ENCODE measurements at places on chromosomes 4 and X. TPM values are rescaled to one million over a fixed set of nuclear protein-coding genes. Genes with fewer than 3 reads are reported as not detected.

IL3RA gene
- total RNA-seq = 15.5 TPM

GRCh38 chrX:26613956-26614355 lies 398.0 kb downstream of the MAGEB5 start:
- no peak for DNase-seq

GRCh38 chr4:112185740-112186670 lies 40.8 kb downstream of the FAM241A start:
- DNase-seq = no peak

LONRF3 gene
- total RNA-seq = 15.7 TPM

BEX2 gene
- 0.79 TPM for total RNA-seq

DNA sequence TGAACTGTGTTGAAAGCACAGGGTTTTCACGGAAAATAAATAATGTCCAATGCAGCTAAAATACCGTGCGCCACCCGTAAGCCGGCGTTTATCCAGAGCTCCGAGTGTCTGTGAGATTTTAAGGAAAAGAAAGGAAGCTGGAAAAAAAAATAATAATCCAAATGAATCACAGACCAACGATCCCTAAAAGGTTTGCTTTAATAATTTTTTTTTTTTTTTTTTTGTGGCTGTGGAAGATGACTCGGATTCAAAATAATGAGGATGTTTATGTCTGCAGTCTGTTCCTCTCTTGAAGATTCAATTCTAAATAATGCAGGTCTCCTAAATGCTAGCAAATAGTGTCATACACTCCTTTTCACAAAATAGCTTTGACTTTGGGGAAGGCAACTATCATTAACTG lies 84.6 kb upstream of the PPP2R3B start:
- DNase-seq = no peak

DNA sequence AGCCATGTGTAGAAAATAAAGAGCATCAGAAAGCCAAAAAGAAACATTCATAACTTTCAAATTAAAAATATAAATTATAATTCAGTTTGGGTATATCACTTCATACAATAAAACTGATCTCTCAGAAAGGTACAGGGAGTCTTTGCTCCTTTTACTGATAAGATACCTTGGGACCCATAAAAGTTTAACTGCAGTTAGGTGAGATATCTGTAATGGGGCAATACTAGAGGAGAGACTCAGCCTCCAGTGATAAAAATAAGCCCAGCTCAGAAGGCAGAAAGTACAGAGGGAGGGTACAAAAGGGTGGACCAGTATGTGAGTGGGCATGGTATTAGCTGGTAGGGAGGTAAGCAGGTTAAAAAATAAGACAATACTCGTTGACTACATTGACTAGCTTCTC lies 180.9 kb upstream of the AGTR2 start:
- DNase-seq = no peak

GRCh38 chrX:16394290-16394689 lies 227.0 kb downstream of the MAGEB17 start:
- DNase-seq = peak; percentile 9

- no peak for DNase-seq
Observed at GRCh38 chr4:135227842-135228241, 1026.3 kb upstream of the PABPC4L start.

KDR gene
- total RNA-seq = 177 TPM

BTC gene
- total RNA-seq = not detected

RASL11B gene
- not detected for total RNA-seq

DNA sequence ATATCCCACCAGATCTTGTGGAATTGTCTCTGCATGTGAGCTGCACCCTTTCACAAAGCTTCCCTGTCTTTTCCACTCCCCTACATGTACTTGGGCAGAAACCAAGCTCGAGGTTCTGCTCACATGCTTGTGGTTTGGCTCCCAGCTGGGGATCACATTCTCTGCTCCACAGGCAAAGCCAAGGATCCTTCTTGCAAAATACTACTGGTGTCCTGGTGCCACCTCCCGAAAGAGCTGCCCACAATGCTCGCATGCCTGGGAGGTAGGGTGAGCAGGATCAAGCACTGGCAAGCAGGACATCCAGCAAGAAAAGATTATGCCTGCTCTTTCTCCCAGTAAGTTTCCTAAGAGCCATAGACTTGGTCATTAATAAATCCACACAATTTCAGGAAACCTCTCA lies 45.1 kb upstream of the PPARGC1A start:
- no peak for DNase-seq

DNA sequence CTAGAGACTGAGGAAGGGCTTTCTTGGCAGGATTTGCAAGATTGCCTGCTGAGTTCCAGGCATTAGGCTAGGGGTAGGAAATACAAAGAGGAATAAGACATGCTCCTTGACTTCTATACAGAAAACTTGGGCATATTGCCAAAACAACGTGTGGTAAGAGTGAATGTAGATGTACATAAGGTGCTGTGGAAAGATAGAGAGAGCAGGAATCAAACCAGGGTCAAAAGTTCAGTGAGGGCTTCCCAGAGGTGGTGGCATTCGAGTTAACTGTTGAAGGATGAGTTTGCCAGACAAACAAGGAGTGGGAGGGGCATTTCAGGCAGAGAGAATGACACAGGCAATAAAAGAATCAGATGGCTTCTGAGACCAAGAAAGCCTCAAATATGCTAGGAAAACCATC lies 187.9 kb downstream of the KDR start:
- DNase-seq = peak; percentile 23

GRCh38 chr4:143394739-143395453 lies 58.2 kb downstream of the GAB1 start:
- no peak for DNase-seq

DNA sequence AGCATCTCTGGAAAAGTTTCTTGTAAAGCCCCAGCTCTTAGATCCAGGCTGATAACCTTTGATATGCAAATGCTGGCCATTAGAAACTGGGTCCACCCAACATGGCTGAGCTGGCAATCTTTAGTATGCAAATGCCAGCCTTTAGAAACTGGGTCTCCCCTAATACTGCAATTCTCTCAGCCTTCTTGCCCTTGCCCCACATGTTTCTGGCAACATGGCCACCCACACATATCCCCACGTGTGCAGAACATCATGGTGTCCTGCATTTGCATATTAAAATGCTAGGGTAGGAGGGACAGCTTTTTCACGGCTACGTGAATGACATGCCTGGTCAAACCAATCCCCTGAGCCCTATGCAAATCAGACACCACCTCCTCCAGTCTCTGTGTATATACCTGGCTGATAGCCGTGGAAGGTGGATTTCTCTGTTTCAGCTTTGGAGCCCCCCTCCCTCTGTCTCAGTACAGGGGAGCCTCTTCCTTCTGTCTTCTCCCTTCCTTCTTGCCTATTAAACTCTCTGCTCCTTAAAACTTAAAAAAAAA lies 344.0 kb upstream of the NWD2 start:
- no peak for DNase-seq

PLCXD1 gene
- 6.5 TPM for total RNA-seq

GRCh38 chrX:2735270-2735669 lies 16.6 kb upstream of the XG start:
- DNase-seq = no peak

DNA sequence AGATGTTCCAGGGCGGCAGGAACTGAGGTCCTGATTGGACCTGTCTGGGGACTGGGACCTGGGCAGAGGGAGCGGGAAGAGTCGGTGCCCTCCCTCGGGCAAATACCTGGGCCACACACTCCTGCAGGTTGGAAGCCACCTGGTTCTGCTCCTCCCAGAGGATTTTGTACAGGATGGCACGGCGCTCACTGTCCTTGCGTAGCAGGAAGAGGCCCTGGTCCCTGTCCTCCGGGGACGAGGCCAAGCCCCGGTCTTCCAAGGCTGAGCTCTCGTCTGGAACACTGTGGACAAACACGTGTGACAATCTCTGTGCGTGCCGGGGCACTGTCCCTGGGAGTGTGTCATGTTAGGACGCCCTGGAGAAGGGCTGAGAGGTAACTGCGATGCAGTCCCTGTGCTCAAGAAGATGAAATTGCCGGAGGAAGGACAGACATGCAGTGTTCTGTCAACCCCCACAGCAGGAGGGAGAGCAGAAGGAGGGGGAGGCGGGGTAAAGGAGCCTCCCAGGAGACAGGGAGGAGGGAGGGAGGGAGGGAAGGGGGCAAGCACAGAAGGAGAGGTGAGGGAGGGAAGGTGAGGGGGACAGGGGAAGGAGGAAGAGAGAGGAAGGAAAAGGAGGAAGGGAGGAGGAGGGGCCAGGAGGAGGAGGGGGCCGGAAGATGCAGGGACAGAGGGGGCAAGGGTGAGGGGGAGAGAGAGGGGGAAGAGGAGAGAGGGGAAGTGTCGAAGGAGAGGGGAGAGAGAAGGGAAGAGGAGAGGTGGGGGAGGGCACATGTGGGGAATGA lies 29.0 kb downstream of the PDHA1 start:
- DNase-seq = peak; percentile 5

DNA sequence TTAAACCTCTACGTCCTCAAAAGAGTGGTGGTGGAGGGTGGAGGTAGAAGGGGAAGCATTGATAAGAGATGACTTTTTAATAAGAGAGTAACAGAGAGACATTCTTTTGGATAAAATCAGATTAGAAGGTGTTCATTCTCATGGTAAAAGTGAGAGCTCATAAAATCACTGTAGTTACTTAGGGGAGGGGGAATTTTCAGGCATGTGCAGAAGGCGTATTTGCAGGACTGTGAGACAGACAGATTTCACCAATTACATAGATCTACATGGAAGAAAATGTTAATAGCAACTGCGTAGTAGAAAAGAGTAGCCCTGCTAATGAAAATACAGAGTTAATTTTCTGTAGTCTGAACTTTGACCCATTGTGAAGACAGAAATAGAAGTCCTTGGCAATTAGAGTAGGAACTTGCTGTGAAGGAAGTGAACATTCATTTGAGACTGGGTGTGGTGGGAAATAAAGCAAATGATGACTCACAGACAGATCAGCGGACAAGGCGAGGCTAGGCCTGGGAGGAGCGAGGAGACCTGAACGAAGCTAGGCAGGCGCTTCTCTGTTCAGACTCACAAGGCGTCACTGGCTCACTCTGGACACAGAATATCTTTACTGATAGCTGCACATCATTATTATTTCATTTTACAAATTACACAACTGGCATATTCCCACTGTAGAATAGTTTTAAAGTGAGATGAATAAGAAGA lies 57.2 kb upstream of the FAM9C start:
- DNase-seq = peak; percentile 97

GRCh38 chr4:107114059-107114458 lies 77.9 kb upstream of the DKK2 start:
- DNase-seq = no peak

AR gene
- 1.2 TPM for total RNA-seq

CXXC4 gene
- not detected for total RNA-seq

- DNase-seq = no peak
Observed at GRCh38 chr4:589219-589963, 13.3 kb upstream of the TMEM271 start.

DNA sequence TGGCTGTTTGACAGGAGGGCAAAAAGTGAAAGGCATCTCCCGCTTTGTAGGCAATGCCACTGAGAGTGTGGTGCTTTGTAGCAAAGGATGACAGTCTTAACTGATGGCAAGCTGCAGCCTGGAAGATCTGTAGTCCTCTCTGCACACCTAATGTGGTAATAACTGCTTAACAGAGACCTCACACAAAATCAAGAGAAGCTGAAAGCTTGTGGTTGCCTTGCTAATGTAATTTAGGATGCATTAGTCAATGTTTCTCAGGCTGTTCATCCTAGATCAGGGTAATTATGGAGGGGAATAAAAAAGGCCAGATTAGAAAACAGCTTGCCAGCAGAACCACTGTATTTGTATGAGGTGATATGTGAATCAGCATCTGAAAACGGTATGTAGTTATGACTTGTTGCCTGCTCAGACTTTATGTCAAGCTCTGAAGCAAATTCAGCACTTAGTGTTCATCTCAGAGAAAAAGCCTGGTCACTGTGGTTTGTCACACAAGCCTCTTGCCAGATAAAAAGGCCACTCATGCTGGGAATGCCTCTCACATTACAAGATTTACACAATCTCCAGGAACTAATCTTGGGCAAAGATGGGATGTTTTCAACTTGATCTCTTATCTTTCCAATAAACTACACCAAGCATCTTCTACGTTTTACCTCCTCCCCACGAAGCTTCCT lies 130.8 kb downstream of the ENOX2 start:
- no peak for DNase-seq

DNA sequence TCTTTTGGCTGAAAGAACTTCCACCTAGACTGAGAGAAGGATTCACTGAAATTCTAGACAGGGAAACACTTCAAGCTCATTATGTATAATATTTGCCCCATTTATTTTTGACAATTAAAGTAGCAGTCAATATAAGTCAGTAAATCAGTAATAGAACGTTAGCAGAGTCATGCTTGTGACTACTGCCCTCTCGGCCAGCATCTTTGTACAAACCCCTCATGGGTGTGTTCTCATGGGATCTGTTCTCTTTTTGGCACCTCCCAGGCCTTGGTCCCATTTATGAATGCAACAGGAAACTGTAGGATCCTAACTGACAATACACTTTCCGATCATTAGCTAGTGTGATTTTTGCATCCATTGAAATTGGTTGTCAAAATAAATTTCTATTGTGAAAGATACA lies 2.9 kb downstream of the MSL3 start:
- peak; percentile 5 for DNase-seq

DNA sequence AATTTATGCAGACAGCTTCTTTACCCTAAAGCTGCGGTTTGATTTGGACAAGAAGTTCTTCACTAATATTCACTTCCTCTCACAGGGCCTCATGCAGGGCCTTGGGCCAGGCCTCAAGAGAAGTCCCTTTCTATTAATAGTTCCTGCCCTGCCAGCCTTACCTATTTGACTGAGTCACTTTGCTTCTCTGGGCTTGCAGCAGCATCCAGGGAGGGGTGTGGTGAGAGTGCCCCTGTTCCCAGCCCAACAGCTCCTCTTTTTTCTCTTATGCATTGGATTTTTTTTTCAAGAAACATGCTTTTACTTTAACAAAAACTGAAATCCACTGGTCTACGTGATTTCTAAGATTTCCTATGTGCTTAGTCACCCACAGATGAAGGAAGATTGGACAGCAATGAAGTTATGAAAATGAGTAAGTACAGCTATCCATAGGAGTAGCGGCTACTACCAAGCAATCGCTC lies 26.7 kb downstream of the FAM156B start:
- no peak for DNase-seq

CDX4 gene
- not detected for total RNA-seq

GRCh38 chrX:344371-344901 lies 25.8 kb upstream of the GTPBP6 start:
- DNase-seq = no peak

GRCh38 chrX:44747317-44747716 lies 96.5 kb upstream of the DUSP21 start:
- DNase-seq = no peak

DNA sequence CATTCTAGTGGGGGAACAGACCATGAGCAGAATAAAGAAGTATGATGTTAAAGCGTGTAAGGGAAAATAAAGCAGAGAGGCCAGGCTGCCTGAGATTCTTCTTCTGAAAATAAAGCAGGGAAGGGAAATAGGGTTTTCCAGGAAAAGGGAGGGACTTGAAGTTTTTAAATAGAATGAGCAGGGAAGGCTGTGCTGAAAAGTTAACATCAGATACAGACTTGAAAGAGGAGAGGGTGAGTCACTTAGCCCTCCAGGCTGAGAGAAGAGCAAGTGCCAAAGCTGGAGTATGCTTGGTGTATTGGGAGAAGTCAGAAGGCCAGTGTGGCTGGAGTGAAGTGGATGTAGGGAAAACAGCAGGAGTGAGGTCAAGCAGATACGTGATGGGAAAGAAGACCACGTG lies 10.0 kb upstream of the PLK4 start:
- peak; percentile 10 for DNase-seq

Measured in lung microvascular endothelial cell (primary cell).